ENCODE measurements at places on chromosomes 16 and 17.

DNA sequence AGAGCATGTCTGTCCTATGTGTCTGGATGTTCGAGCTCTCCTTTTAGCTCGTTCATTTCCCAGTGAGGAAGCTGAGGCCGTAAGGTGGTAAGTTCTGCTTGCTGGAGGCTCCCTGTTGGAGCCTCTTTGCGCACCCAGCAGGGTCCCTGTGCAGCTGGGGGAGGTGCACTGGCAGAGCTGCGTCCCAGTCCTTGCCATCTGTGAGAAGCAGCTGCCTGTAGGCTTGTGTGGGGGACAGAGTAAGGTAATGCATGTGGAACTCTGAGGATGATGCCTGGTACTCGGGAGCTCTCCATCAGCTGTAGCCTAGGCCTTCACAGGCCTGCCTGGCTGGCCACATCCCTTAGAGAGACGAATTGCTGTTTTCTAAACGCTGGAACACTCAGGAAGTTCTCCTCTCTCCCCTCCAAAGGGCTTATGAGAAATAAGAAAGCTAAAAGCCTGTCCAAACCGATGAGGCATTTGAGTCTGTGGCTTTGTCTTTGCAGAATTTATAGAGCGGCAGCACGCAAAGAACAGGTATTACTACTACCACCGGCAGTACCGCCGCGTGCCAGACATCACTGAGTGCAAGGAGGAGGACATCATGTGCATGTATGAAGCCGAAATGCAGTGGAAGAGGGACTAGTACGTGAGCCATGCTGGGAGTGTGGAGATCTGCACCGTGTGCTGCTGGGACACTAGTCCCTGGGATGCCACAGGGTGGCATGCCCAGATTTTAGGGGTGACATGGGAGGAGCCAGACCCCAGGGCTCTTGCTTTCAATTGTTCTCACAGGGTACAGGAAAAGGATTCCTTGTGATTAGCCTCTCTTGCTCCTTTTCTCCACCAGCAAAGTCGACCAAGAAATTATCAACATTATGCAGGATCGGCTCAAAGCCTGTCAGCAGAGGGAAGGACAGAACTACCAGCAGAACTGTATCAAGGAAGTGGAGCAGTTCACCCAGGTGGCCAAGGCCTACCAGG, 1.6 kb downstream of the NDUFB10 start:
- no peak for DNase-seq

DNA sequence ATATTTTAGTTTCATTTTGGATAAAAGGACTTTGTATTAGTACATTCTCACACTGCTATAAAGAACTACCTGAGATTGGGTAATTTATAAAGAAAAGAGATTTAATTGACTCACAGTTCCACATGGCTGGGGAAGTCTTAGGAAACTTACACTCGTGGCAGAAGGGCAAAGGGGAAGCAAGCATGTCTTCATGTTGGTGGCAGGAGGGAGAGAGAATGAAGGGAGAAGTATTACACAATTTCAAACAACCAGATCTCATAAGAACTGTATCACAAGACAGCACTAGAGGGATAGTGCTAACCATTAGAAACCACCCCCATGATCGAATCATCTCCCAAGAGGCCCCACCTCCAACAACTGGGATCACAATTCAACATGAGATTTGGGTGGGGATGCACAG, 142.9 kb downstream of the USP31 start:
- peak; percentile 1 for DNase-seq

GRCh38 chr17:43791589-43791988, 11.4 kb downstream of the CFAP97D1 start:
- no peak for DNase-seq

DNA sequence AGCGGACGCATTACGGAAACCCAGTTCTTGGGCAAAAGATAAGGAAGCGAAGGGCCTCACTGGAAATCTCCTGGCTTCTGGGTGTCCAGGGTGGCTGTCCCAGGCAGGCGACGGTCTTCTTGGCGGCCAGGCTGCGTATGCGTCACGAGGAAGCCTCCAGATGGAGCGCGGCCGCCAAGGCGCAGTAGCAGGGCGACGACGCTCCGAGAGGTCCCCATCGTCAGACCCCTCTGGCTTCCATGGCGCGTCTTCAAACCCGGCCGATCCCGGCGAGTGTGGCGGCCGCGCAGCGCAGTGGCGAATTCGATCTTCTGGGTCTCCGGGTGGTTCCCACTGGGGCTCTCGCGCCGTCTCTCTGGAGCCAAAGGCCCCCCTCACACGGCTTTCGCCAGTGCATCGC, 13.8 kb upstream of the ANKRD40CL start:
- no peak for DNase-seq

- DNase-seq, result no peak
These were observed 5.5 kb downstream of the MYH1 start for GRCh38 chr17:10512856-10513255.

DNA sequence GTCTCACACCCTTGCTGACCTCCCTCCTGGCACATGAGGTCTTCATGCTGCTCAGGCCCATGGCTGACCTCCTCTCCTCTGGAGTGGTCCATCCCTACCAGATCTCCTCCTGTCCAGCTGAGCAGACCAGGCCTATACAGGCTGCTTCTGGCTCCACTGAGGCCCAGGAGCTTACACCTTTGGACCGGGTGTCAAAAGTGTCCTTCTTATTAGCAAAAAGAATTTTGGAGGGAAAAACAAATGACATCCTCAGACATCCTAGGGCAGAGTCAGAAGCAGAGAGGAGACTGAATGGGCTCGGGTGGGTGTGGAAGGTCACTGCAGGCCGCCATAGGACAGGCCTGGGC, 38.1 kb downstream of the WSB1 start:
- no peak for DNase-seq

DNA sequence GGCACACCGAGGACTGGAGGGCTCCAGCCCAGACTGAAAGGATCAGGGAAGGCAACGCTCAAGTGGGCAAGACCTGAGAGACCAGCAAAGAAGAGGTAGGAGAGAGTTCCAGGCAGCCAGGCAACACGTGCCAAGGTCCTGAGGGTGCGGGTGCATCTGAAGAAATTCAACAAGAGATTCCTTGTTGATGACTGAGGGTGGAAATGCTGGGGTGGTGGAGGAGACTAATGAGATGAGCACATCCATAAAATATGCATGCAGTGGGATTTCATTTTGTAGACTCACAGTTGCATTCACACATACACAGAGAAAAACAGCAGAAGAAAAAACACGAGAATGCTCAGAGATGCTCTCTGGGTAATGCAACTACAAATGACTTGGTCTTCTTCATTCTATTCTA, 154.8 kb upstream of the FOXF1 start:
- no peak for DNase-seq

- no peak for DNase-seq
These were observed 356.1 kb downstream of the CPPED1 start for GRCh38 chr16:12447556-12447955.

GRCh38 chr17:4895657-4896331, 3.5 kb upstream of the C17orf107 start:
- DNase-seq, result peak; percentile 67

DNA sequence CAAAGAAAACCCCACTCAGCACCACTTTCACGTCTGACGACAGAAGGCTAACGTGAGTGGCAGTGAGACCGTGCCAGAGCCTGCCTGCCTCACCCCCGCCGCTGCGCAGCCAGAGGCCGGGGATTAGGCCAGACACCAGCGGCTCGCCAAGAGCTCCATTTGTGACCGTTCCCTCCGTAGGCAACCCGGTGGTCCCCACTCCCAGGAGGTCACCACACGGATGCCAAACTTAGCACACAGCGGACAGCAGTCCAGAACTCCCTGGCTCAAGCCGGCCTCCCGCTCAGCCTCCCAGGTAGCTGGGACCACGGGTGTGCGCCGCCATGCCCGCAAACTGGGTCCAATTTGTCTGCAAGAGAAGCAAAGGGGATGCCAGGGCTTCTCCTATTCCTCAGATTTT, 104.6 kb downstream of the ANKRD11 start:
- no peak for DNase-seq

- DNase-seq, result no peak
These were observed 7.5 kb downstream of the NATD1 start for GRCh38 chr17:21245639-21246084.

DNA sequence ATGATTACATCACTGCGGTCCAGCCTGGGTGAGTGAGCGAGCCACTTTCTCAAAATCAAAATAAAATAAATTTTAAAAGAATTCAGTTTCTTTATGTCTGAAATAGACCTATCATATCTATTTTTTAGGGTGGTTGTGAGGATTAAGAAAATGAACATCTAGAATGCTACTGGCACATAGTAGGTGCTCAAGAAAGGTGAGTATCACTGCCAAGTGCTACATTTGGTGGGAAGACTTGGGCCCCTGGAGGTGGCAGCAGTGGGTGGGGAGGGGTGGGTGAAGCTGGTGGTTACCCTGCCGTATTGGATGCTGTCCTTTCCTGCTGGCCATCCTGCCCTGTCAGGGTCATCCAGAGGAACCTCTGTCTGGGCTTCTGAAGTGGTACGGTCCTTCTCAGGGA, 50.3 kb downstream of the ABCC6 start:
- no peak for DNase-seq

- DNase-seq, result no peak
These were observed 20.3 kb downstream of the COPRS start for GRCh38 chr17:31838636-31839225.

DNA sequence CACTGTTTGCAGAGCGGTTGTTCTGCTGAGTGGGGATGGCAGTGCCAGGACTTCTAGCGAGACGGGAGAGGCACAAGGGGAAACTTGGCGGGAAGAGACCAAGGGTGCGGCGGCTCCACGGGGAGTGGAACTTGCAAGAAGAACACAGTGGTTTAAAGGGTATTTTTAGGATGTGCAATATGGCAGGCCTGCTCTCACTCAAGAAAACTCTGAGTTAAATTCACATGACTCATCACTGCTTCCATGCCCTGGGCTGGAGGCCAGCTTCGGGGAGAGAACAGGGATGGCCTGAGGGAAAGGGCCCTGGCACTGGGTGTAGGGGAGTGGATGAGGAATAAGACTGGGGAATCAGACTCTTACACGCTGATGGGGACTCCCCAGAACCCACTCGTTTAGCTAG, 13.3 kb upstream of the CD300LD start:
- peak; percentile 72 for DNase-seq

DNA sequence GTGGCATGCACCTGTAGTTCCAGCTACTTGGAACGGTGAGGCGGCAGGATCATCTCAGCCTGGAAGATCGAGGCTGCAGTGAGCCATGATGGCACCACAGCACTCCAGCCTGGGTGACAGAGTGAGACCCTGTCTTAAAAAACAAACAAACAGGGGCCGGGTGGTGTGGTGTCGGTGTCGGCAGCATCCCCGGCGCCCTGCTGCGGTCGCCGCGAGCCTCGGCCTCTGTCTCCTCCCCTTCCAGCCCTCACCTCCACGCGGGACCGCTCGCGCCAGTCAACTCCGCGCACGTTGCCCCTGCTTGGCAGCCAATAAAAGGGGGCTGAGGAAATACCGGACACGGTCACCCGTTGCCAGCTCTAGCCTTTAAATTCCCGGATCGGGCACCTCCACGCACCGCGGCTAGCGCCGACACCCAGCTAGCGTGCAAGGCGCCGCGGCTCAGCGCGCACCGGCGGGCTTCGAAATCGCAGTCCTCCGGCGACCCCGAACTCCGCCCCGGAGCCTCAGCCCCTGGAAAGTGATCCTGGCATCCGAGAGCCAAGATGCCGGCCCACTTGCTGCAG, 204.7 kb downstream of the CDRT15L2 start:
- no peak for DNase-seq

DNA sequence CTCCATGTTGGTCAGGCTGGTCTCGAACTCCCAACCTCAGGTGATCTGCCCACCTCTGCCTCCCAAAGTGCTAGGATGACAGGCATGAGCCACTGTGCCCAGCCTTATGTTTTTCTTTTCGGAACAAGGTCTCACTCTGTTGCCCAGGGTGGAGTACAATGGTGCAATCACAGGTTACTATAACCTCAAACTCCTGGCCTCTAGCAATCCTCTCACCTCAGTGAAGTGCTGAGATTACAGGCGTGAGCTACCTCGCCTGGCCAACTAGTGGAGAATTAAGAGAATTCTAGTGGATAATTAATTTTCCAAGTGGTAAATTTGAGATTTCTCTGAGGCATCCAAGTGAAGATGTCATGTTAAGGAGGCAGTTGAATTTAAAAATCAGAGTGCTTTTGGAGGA, 2.9 kb upstream of the FBXO47 start:
- no peak for DNase-seq

DNA sequence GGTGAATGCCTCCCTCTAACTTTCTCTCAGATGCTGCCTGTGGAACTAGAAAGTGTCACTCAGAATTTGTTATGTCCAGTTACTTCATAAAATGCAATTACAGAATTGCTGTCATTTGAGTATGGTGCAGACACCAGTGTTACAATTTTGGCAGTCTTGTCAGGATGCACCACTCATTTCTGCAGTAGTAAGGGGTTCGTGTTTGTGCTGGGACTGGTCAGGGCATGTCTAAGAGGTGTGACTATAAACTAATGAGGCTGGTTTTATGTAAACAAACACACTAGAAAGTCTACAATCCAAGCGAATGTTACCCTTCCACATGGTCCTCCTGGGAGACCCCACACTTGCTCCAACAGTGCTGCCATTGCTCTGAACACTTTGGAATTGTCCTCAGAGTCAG, 206.2 kb downstream of the ANKFN1 start:
- no peak for DNase-seq

- no peak for DNase-seq
These were observed 481.4 kb downstream of the XYLT1 start for GRCh38 chr16:16989368-16989767.

DNA sequence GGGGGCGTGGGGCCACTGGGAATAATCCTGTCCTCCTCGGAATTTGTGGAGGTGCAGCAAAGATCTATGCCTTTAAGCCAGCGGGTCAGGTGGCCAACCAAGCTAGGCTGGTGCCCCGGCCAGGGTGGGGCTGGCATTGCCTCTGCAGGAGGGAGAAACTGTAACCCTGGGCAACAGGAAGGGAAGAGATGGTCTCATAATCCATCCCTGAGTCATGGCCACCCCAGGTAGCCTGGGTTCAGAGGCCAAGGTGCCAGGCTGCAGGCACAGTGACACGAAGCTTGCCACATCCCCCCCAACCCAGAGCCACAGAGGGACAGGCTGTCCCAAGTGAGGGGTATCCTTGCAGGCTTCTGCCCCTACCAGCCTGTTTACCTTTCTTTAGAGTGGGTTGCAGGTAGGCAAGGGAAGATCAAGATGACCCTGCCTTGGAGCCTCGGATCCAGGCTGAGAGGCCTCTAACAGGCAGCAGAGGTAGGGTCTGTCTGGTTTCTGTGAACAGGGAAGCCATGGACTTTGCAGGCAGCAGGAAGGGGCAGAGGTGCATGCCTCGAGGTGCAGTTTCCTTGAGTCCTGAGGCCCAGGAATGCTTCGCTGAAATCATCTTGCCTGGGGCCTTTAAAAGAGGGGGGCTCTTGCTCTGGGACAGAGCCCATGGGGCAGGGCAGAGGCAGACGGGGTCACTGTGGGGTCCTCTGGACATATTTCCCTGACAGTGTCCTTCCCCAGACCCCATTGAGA, 4.0 kb downstream of the LASP1 start:
- no peak for DNase-seq

GRCh38 chr16:330741-331140, 21.8 kb downstream of the AXIN1 start:
- no peak for DNase-seq

DNA sequence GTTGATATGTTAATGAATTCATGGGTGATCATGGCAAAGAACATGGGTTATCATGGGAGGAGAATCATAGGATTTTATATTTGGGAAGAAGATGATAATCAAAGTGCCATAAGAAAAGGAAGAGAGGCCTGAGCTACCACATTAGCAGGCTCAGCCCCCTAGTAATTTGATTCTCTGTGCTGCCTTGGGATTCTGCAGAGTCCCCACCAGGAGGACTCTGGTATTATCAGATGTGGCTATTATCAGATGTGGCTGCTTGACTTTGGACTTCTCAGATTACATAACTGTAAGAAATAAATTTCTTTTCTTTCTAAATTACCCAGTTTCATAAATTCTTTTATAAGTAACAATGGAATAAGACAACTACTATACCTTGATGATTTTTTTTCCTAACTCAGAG, 137.6 kb downstream of the ITFG1 start:
- DNase-seq, result no peak

- DNase-seq, result no peak
These were observed 17.9 kb downstream of the NME2 start for GRCh38 chr17:51184124-51184523.
